ENCODE measurements at places on chromosomes 5 and 9. TPM values are rescaled to one million over a fixed set of nuclear protein-coding genes. Genes with fewer than 3 reads are reported as not detected.

The ZNF658 gene
- total RNA-seq = 2.9 TPM

- DNase-seq = no peak
Measured at GRCh38 chr9:18606846-18607245, 132.9 kb downstream of the ADAMTSL1 start.

GRCh38 chr9:114278881-114279570, 43.9 kb upstream of the ORM1 start:
- DNase-seq = peak; percentile 18

The HSPB3 gene
- total RNA-seq = not detected

The ORM2 gene
- not detected for total RNA-seq

- no peak for DNase-seq
Measured at GRCh38 chr5:137313526-137314175, 185.5 kb downstream of the SPOCK1 start.

DNA sequence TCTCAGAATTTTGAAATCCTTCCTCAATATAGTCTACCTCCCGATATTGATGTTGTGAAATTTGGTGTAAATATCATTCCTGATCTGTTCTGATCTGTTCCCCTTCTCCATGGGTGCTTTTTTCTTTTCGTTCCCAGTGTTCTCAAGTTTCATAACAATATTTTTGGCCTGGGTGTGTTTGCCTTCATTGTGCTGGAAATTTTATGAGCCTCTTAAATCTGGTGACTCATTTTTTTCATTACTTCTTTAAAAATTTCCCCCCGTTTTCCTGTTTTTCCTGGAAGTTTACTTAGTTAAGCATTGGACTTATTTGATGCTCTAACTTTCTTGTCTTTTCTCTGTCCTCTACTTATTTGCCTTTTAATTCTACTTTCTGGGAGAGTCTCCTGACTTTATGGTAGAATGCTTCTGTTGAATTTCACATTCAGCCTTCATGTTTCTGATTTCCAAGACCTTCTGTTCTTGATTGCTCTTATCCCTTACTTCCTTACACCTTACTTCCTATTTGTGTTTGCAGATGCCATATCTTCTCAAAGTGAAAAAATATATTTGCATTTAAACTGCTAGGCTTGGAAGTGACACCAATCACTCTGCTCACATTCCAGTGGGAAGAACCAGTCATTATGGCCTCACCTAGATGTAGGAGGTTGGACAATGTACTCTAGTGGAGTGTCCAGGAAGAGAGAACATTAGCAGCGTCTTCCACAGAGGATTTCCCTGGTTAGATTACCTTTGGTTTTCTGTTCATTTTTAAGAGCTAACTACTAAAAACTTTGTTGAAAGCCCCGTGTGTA, 441.9 kb downstream of the ARHGEF28 start:
- no peak for DNase-seq

- no peak for DNase-seq
Measured at GRCh38 chr5:90528601-90529193, 687 bp downstream of the LYSMD3 start.

The TARS1 gene
- 128 TPM for total RNA-seq

- DNase-seq = no peak
Measured at GRCh38 chr9:111955048-111955447, 58.4 kb downstream of the UGCG start.

GRCh38 chr9:17487467-17487866, 91.4 kb upstream of the SH3GL2 start:
- no peak for DNase-seq

- no peak for DNase-seq
Measured at GRCh38 chr9:108802967-108803366, 52.8 kb downstream of the ACTL7B start.

- no peak for DNase-seq
Measured at GRCh38 chr5:166281433-166281832, 2010.0 kb upstream of the WWC1 start.

GRCh38 chr5:107813559-107813958, 142.8 kb upstream of the EFNA5 start:
- no peak for DNase-seq

The ITK gene
- total RNA-seq = 2.0 TPM

The UBE2B gene
- total RNA-seq = 42.2 TPM

The LMNB1 gene
- total RNA-seq = 12.6 TPM

The ARL10 gene
- total RNA-seq = 7.2 TPM

The FOXD4L5 gene
- 0.48 TPM for total RNA-seq

DNA sequence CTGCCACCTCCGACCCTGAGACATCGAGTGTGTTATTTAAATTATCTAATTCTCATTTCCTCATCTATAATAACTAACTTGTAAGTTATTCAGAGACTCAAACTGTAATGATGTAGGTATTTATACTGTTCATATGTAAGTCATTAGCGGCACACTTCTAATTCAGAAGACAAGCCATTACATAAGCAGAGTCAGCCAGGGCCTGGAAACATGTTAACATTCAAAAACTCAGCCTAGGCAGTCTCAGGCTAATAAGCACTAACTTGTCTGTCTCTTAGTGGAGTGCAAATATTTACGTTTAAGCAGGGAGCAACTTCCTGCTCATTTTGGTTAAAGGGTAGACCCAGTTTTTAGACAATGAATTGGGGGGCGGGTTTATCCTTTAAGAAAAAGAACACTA, 598.4 kb downstream of the ACTL7B start:
- no peak for DNase-seq

The ANKRD31 gene
- 0.37 TPM for total RNA-seq

The ECSCR gene
- total RNA-seq = 17.9 TPM

GRCh38 chr5:32500181-32500580, 55.6 kb upstream of the ZFR start:
- no peak for DNase-seq

DNA sequence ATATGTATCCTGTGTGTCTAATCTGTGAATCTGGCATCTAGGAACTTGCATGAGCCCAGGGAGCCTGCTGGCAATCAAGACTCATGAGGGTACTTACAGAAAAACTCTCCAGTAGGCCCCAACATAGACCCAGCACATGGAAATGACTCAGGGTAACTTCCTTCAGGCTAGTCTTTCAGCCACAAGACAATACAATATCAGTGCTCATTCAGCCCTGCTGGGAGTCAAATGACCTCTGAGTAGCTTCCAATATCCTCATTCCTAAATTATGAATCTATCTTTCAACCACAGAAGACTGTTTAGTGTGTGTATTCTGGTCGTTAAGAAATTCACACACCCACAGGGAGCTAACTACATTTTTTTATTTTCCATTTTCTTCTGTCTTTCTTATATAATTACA, 1273.0 kb downstream of the EFNA5 start:
- DNase-seq = no peak

DNA sequence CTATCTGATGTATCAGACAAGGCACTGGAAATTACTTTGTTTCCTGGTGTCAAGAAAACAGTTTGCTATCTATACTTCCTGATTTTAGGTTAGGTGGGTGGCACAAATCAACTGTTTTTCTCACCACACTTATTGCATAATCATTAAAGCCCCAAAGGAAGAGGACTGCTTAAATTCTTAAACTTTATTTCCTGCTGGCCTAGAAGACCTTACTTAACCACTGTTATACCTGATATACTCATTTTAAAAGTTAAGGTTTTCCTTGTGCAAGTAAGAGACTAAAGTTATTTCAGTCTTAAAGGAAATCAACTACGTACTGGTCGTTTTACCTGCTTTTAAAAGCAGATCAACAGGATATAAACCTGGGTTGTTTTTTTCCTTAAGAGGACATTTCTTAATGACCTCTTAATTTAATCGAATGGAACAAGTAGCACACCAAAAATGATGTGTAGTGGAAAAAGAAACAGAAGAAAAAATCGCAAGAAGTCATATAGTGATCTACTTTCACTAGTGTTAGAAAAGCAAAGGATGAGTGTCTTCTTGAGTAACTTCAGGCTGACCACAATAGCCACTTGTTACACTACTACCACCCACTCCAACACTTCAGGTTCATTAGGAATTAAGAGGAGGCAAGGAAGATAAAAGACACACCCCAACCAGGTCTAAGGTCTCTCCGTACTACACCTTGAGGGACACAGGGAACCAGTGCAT, 974 bp downstream of the CLINT1 start:
- DNase-seq = no peak

DNA sequence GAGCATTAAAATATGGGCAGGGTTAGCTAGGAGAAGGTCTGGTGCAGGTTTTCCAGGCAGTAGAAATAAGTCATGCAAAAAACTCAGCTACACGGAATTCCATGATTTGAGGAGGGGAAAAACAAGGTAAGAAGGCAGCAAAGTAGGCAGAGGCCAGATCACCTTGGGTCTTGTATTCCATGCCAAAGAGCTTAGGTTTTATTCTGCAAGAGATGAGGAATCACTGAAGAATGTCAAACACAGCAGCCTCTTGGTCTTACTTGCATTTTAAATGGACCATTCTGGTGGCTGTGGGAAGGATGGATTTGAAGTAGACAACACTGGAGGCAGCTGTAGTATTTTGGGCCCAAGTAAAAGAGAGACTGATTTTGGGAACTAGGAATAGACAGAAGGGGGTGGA, 8.6 kb downstream of the TRPM3 start:
- DNase-seq = no peak

The NDST1 gene
- 81.6 TPM for total RNA-seq

The EFNA5 gene
- 13.0 TPM for total RNA-seq

The CYSRT1 gene
- not detected for total RNA-seq

DNA sequence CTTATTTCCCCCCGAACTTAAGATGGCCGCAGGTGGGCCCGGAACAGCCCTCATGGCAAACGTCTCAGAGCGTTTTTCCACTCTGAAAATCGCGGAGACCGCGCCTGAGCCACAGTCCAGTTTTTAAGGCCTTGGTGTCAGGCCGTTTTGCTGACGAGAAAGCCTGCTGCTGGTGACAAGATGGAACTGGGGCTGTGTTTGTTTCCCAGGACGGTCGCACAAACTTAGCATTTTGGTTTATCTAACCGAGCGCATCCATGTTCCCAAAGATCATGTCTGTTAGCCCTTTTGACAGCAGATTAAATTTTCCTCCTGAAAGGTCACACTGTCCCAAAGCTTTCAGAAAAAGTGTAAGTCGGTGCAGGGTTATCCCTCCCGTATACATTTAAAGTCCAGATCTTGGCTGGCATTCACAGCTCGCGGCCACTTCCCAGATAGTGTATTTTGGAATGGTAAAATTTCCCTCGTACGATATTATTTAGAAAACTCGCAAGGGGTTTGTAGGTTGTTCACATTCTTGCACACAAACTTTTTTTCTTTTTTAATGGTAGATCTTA, 812 bp downstream of the SREK1 start:
- peak; percentile 36 for DNase-seq

The TUT7 gene
- 55.8 TPM for total RNA-seq

DNA sequence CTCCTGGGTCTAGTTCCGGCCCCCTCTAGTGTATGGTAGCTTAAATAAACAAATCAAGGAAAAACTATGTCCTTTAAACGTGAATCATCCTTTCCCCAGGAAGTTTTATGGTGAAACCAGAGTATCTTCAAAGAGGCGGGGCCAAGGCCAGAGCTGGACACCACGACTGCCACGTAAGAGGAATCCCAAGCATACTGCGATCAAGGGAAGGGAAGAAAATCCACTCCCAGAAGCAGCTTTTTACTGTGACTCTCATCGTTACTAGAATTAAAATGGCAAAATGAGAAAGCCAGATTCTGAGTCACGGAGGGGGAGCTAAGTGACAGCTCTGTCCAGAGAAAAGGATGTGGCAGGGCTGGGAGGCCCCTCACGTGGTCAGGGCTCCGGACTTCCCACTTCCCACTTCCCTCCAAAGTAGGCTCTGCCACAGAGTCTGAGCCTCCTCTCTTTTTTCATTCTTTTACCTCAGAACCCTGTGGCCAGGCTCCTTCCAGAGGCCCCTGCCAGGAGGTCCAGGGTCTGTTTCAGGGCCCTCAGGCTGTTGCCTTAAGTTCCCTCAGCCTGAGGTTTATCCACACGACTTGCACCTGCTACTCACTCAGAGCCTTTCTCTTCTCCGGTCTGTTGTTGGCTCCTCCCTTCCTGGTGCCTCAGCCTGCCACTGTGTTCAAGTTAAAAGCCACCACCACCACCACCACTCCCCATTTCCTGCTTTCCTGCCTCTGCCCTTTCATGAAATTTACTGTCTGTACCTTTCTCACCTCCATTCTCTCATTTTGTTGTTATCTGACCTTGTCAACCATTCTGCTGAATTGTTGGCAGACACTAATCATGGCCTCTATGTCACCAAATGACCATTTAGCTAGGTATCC, 1.4 kb upstream of the GLRX start:
- DNase-seq = no peak

GRCh38 chr5:52605317-52606313, 182.1 kb upstream of the ITGA1 start:
- no peak for DNase-seq

DNA sequence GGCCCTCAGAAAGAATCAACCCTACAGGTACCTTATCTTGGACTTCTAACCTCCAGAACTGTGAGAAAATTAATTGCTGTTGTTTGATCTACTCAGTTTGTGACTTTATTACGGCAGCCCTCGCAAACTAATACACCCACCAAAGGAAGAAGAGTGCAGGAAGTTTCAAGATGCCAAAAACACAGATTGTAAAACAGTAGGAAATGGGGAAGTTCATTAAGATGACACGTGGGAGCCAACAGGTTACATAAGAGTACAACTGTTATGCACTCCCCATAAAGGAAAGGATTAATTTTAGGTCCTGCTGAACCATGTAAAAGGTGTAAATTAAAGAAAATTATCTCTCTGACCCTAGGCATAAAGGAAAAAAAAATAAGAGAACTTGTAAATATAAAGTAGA, 294.3 kb downstream of the EPB41L4A start:
- DNase-seq = no peak

DNA sequence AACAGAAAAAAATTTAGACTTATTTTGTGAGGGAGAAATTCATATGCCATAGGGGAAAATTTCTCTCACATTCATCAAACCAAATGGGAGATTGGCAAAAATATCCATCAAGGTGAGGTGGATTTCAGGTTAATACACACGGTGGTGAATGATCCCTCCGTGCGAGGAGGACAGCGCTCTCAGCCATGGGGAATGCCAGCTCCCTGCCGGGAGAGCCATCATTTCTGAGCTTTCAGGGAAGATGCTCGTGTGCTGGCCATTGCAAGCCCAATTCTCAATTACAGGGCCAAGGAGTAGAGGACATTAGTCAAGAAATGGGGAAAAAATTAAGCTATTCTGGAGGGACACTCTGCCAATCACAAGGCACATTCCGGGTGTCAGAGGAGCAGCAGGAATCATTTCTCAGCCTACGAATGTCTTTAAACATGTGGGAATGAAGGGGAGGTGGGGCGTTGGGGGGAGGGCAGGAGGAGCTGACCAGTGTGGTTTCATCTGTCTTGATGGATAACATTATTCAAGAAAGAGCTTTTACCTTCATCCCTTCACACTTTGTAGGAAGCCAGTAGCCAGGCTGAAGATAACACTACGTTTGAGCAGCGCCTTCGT, 165.5 kb downstream of the DAB2IP start:
- DNase-seq = no peak

GRCh38 chr9:116074658-116075057, 78.9 kb upstream of the PAPPA start:
- no peak for DNase-seq

DNA sequence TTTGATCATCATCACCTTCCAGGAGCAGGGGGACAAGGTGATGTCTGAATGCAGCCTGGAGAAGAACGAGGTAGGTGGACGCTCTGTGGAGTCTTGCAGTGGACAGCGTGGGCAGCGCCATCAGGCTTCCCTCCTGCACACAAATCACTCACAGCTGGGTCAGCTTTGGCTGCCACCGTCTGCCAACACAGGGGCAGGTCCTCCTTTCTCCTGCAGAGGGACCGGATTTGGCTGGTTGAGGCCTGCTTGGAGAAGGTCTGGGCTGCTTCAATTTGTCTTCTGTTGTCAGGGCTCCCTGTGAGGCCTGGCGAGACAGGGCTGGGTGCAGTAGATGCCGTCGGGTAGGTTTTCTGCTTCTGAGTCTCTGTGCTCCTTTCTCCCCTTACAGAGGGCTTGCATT, 180.6 kb downstream of the CACNA1B start:
- no peak for DNase-seq

GRCh38 chr5:113632996-113633395, 119.5 kb downstream of the YTHDC2 start:
- DNase-seq = no peak

The FPGS gene
- 91.6 TPM for total RNA-seq
